ENCODE measurements at places on chromosomes 12 and 14.

DNA sequence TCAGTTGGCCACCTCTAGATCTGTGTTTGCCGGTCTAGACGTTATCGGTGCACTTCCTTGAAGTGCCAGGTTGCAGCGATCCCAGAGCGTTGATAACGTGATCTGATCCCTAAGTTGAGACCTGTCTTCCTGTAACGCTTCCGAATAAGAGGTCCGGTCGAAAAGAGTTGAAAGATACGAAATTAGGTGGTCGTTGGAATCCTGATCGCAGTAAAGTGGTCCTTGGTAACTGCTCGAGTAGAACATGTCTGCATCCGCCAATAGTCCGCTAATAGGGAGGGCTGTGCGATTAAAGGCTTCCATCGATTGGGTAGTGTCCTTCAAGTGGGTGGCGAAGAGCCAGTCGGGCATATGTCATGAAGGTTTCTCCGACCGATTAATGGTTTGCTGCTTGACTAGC is 2.7 kb downstream of the SRSF5 start:
- DNase-seq, result no peak

- DNase-seq, result no peak
Observed at GRCh38 chr12:45286621-45287020, 70.7 kb downstream of the ANO6 start.

DNA sequence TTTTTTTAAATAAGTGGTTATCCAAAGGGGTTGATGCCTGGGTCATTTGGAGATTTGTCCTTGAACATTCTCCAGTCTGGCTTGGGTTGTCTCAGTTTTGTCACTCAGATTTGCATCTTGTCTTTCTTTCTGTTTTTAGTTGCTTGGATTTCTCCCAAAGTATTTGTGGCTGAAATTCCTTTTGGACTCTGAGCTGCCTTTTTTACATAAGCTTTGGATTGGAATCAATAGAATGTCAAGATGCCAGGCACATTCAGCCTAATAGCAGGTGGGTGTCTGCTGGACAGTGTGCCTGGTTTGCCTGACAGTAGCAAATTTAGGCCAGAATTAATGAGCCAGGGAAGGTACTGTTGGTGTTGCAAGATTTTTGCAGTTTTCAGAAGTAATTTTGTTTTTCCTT is 50.0 kb downstream of the FLRT2 start:
- DNase-seq, result no peak

- DNase-seq, result no peak
Observed at GRCh38 chr12:66482351-66483203, 180.3 kb downstream of the HELB start.

- no peak for DNase-seq
Observed at GRCh38 chr12:817941-818600, 65.7 kb downstream of the WNK1 start.

GRCh38 chr14:101072945-101073597 is 169.5 kb upstream of the RTL1 start:
- no peak for DNase-seq

DNA sequence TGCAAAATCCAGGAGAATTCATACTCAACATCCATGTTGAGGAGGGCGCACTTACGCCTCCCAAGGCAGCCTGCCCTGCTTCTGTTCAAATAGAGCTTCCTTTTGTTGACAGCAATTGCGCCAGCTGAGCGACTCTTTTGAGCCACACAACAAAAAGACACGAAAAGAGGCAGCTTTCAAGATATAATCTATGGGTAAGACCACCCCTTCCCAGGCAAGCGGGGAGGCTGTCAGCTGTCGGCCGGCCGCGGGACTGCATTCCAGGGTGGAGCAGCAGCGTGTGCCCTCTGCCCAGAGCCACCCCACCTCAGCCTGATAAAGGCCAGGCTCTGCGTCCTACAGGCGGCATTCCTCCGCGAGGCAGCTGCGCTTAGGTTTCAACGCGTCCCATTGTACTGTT is 15.8 kb upstream of the STAB2 start:
- no peak for DNase-seq

- no peak for DNase-seq
Observed at GRCh38 chr14:48401321-48401720, 725.9 kb upstream of the MDGA2 start.

- DNase-seq, result no peak
Observed at GRCh38 chr12:106197906-106198623, 49.8 kb downstream of the CKAP4 start.

GRCh38 chr12:131030472-131031328 is 77.0 kb downstream of the ADGRD1 start:
- no peak for DNase-seq

DNA sequence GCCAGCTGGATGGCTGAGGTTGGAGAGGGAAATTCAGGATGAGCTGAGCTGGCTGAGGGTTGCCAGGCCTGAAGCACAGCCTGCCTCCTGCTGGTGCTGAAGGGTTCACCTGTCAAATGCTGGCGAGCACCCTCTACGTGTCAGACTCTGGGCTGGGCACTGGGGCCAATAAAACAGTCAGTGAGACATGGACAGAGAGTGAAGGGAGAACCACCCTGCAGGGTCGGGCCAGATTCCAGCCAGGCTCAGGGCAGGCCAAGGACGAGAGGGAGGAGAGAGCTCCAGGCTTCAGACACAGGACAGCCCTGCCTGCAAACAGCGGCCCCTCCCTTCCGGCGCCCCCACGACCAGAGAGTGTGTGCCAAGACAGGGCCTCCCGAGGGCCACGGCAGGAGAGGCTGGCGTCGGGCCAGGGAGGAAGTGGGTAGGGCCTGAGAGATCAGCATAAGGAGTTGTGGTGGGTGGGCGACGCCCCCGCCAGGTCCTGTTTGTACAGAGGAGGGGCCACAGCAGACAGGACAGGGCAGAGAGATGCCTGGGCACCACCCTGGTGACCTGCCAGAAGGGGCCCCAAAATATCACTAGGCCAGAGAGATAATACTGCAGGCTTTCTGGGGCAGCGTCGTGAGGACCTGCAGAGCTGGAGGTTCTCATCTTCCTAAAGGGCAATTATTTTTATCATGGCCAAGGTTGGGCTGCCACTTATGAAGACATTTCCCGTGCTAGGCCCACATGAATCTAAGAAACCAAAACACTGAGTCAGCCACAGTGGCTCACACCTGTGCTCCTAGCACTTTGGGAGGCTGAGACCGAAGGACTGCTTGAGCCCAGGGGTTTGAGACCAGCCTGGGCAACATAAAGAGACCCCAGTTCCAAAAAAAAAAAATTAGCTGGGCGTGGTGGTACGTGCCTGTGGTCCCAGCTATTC is 73.1 kb upstream of the GPR68 start:
- DNase-seq, result peak; percentile 66

DNA sequence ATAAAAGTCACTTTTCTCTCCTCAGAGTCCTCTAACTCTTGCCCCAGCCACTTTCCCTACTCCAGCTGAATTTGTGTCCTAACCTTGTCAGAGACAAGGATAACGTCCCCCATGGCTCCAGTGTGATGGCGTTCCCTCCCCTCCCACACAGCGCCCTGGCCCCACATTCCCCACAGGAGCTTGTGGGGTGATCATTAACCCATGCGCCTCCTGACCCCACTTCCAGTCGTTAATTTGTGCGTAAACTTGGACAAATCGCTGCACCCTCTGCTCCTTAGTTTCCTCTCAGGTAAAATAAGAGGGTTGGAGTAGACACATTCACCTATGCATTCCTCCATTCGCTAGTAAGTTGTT is 22.9 kb upstream of the BCDIN3D start:
- no peak for DNase-seq

- no peak for DNase-seq
Observed at GRCh38 chr14:56870336-56870735, 60.1 kb upstream of the OTX2 start.

GRCh38 chr12:92178340-92178739 is 32.7 kb upstream of the BTG1 start:
- no peak for DNase-seq

- DNase-seq, result no peak
Observed at GRCh38 chr12:14272956-14273912, 92.2 kb upstream of the ATF7IP start.

- DNase-seq, result no peak
Observed at GRCh38 chr14:64117671-64118402, 176.3 kb downstream of the ESR2 start.

- DNase-seq, result peak; percentile 2
Observed at GRCh38 chr12:108730365-108731104, 783 bp downstream of the CORO1C start.

- DNase-seq, result peak; percentile 22
Observed at GRCh38 chr12:124388679-124389137, 93.8 kb downstream of the RFLNA start.

- no peak for DNase-seq
Observed at GRCh38 chr12:53308276-53308675, 8.8 kb downstream of the MYG1 start.

DNA sequence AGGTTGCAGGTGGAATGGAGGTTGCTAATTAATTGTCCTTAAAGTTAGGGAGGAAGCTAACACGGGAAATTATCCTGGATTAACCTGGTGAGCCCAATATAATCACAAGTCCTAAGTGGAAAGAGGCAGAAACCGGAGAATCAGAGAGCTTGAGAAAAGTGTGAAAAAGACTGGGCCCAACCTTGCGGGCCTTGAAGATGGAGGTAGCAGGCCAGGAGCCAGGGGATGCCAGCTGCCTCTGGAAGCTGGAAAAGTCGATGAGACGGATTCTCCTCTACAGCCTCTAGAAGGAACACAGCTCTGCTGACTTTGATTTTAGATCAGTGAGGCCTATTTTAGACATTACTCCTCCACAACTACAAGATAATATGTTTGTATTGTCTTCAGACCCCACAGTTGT is 2.1 kb downstream of the SDR9C7 start:
- DNase-seq, result no peak

GRCh38 chr14:78346747-78347146 is 176.6 kb downstream of the NRXN3 start:
- DNase-seq, result no peak

- no peak for DNase-seq
Observed at GRCh38 chr14:38078393-38078792, 129.3 kb upstream of the SSTR1 start.

- DNase-seq, result no peak
Observed at GRCh38 chr12:53786411-53786810, 34.6 kb upstream of the CISTR start.

DNA sequence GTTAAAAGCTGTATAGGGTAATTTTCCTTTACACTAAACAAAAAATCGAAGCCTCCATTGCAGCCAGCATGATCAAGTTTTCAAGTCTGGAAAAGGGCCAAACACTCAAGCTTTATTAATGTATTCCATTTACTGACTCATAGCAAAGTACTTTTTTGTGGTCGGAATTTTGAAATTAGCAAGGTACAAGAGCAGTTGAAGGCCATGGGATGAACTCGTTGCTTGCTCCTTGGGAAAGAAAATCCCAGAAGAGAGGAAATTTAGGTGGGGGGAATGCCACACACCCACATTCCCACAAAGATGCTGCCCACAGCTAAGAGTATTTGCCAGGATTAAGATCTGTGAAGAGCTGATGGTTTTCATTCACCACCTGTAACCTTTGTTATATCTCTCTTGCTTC is 333.7 kb downstream of the EGLN3 start:
- DNase-seq, result no peak

DNA sequence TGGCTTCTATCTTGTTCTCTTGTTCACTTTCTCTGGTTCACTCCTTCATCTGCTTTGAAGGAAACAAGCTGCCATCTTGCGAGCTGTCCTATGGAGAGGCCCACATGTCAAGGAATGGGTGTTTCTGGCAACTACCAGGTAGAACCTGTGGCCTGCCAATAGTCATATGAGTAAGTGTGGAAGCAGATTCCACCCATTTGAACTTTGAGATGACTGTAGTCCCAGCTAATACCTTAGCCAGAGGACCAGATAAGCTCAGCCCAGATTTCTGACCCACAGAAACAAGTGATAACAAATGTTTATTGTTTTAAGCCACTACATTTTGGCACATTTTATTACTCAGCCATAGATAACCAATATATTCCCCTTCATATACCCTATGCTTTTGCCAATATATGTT is 4.0 kb upstream of the SLC38A2 start:
- DNase-seq, result no peak

DNA sequence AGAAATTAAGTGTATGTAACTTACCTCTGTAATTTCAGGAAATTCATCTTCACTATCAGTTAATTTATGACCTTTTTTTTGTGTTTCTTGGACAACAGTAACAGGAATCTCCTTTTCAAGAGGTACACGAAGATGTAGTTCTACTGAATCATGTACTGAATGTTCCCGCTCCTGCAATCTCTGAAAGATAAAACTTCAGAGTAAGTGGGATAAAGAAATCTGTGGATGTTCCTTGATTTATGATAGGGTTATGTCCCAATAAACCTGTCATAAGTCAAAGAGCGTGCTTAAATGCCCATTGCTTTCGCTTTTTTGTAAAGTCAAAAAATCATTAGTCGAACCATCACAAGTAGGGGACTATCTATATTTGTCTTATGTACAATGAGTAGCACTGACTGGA is 40.8 kb downstream of the SENP1 start:
- no peak for DNase-seq

- DNase-seq, result no peak
Observed at GRCh38 chr12:30953951-30954751, 27.6 kb downstream of the TSPAN11 start.

- DNase-seq, result peak; percentile 75
Observed at GRCh38 chr14:73825551-73826188, 26.0 kb upstream of the PTGR2 start.

GRCh38 chr14:97057238-97058073 is 260.3 kb downstream of the VRK1 start:
- DNase-seq, result no peak

DNA sequence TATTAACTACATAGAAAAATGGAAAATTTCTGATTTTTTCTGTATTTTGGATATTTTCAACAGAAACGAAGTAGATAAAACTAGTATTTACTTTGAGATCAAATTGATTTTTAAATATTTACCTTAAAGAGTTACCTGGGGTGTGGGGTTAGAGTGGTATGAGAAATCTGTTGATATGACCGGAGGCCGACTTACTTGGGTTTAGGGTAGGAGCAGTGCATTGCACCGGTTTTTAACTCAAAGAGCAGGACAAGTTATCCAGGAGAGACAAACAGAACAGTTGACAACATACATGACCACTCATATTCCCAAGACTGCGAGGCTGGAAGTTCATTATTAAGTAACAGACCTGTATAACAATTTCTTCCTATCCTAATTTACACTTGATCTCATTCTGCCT is 31.4 kb downstream of the TPH2 start:
- no peak for DNase-seq

- no peak for DNase-seq
Observed at GRCh38 chr12:80643961-80644360, 63.5 kb upstream of the MYF6 start.

GRCh38 chr14:104977681-104978653 is at the start of gene AHNAK2:
TSS of gene AHNAK2 (minus strand) at chr14:104978374. CDS start at chr14:104978237, 137 bp downstream.
- peak; percentile 19 for DNase-seq

- DNase-seq, result peak; percentile 47
Observed at GRCh38 chr12:121800694-121801594, 2.9 kb upstream of the SETD1B start.

GRCh38 chr12:115752156-115752555 is 525.3 kb downstream of the MED13L start:
- DNase-seq, result no peak
